Activated naive CD4-positive, alpha-beta T cell (primary cell): ENCODE measurements at places on chromosomes 11 and 22.

- no peak for DNase-seq
Observed at GRCh38 chr11:46118702-46119351, 2.4 kb downstream of the PHF21A start.

DNA sequence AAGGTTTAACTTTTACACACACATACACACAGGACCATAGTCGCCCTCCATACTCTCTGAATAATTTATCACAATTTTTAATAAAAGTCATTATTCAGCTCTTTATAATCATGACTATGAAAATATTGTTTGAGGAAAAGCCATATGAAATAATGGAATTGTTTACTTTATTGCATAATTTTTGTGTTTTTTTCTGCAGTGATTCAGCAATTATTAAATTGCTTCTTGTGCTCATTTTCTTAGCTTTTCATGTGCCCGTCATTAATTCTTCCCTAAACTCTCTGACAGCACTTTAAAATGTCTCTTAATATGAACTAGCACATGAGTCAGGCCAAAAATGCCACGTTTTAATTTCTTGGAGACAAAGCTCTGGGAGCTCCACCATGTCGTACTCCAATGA is 77.5 kb upstream of the ALX4 start:
- no peak for DNase-seq

- no peak for DNase-seq
Observed at GRCh38 chr11:64291262-64291751, at the start of gene KCNK4. TSS of gene KCNK4 (plus strand) at chr11:64291302. CDS start at chr11:64293019, 1,717 bp downstream.

DNA sequence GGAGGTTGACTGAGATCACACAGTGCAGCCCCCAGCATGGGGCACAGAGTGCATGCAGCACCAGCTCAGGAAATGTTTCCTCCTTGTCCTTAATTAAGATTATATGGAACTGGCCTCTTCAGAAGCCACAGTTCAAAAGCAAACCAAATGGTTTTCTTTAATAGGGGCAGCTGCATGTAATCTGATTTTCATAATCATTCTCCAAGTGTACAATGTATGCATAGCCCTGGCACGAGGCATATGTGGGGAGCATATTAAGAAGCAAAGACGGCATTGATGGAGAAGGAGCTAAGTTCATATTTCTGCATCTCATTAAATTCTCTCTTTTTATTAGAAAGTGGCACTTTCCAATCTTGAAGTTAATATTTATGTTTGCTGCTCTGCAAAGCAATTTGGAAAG is 9.9 kb upstream of the PARVB start:
- DNase-seq, result no peak

- DNase-seq, result no peak
Observed at GRCh38 chr11:112539741-112540140, 279.1 kb upstream of the PLET1 start.

- DNase-seq, result no peak
Observed at GRCh38 chr11:57368106-57368844, 12.7 kb downstream of the PRG3 start.
